ENCODE measurements at places on chromosomes 1 and 21. TPM values are rescaled to one million over a fixed set of nuclear protein-coding genes. Genes with fewer than 3 reads are reported as not detected.

The GJB5 gene
- 45.8 TPM for total RNA-seq

The ILDR2 gene
- total RNA-seq, result 0.47 TPM

DNA sequence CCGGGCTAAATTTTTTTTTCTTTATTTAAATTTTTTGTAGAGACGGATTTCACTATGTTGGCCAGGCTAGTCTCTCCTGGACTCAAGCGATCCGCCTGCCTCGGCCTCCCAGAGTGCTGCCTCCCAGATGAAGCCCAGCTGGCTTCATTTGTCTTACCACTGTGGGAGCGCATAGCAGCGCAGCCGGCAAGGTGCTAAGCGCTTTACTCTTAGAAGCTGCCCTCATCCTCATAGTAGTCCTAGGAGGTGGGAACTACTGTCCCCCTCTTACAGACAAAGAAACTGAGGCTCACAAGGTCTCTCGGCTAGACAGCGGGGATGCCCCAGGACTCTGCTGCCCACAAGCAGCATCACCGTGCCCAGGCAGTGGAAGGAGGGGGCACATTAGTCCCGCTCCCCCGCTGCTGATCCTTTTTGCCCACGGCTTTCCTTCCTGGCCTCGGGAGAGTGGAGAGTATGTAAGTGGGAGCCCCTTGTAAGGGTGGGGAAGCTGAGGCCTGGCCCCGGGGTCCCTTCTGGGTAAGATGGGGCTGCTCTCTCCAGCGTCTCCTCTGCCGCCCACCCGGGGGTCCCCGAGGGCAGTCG lies 726 bp downstream of the TMEM54 start:
- H3K4me3 ChIP-seq, result peak overlapping the region; percentile 79
- DNase-seq, result no peak
- no peaks in the 10 kb centered on the region for H3K36me3 ChIP-seq
- H3K4me1 ChIP-seq, result peaks cover 20% of the 10 kb centered on the region
- H3K27ac ChIP-seq, result peak overlapping the region; percentile 51

DNA sequence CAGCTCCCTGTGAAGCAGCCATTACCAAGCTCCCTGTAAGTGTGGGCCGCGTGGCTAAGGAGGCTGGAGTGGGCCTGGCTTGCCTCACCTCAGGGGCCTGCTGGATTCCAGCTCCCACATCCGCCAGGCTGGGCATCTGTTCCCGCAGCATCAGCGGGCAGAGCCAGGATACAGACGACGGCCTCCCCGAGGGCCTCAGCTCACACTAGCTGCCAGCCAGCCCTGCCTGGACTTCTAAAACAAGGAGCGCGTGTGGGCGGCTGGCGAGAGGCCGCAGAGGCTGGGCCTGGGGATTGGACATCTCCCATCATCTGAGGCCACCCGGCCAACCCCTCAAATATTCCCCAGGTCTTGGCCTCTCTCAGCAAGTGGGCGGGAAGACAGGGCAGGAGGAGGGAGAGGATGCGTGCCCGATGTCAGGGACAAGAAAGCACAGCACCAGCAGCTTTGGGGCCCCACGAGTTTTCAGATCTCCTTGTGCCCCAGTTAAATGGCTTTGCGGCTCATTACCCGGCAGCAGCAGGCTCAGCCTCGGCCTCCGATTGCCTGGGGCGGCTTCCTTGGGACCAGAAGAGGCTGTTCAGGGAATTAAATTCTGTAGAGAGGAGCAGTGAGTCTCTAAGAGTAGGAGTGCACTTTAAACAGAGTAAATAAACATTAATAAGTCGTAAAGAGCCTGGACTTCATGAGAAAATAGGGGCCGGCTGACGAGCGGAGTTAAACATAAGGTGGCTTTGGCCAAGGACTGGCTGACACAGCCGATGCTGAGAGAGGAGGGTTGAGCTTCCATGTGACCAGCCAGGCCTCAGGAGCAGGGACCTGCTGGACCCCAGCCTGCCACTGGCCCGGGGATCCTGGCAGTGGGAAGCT lies 208.9 kb upstream of the C1orf174 start:
- no peaks in the 10 kb centered on the region for H3K36me3 ChIP-seq
- H3K27ac ChIP-seq, result no peak overlapping the region
- H3K4me1 ChIP-seq, result no peaks in the 10 kb centered on the region
- no peak overlapping the region for H3K4me3 ChIP-seq

- H3K4me1 ChIP-seq, result no peaks in the 10 kb centered on the region
- H3K27ac ChIP-seq, result no peak overlapping the region
- DNase-seq, result no peak
- no peaks in the 10 kb centered on the region for H3K27me3 ChIP-seq
Measured at GRCh38 chr1:198649232-198649967, 10.6 kb downstream of the PTPRC start.

DNA sequence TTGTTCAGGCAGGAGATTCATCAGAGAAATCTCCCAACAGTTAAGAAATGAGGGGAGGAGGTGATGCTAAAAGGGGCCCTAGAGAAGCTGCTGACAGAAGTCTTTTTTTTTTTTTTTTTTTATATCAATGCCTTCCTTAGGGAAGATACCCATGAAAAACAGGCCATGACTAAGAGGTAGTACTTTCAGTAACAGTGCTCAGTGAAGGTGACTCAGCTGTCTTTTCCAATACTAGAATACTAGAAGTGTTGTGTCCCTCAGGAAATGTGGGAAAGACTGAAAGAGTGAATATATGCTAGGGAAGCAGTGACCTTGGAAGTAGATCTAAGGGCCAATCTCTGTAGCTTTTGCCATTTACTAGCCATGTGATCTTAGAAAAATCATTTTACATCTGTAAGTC lies 52.4 kb upstream of the SLFNL1 start:
- H3K27me3 ChIP-seq, result no peaks in the 10 kb centered on the region
- no peak for DNase-seq
- H3K4me1 ChIP-seq, result no peaks in the 10 kb centered on the region
- H3K4me3 ChIP-seq, result no peak overlapping the region
- H3K27ac ChIP-seq, result no peak overlapping the region
- H3K36me3 ChIP-seq, result peaks cover 17% of the 10 kb centered on the region

DNA sequence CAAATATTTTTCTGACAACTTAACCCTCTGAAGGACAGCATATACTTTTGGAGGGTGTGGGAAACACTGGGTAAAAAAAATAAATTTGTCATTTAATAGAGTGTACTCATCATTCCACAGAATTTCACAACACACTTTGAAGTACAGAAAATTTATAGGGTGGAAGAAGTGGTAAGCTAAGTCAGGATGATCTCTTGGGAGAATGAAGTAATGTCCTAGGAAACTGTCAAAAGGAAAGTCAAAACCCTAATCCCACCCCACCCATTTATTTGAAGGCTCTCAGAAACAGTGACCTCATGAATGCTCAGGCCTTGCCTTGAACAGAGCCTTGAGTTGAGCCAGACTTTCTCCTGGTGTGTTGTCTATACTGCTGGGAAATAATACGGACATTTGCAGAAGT lies 7.3 kb upstream of the UAP1 start:
- no peak for DNase-seq
- H3K4me3 ChIP-seq, result no peak overlapping the region
- H3K27me3 ChIP-seq, result no peaks in the 10 kb centered on the region
- peak overlapping the region; percentile 79 for H3K27ac ChIP-seq
- H3K4me1 ChIP-seq, result peaks cover 21% of the 10 kb centered on the region

DNA sequence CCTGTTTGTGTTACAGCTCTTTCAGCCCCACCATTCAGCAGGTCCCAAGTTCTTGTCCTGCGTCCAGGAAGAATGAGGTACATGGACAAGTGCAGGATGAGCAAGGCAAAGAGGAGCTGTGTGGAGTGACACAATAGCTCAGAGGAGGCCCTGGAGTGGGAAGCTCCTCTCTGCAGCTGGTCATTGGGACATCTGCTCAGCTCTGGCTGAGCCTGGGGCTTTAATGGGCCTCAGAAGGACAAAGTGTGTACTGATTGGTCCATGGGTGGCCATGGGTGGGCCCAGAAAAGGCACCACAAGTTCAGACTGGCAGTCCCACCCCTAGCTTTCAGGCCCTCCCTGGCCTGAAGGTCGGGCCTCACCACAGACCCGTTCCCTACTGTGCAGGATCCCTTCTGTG lies 14.7 kb upstream of the HYI start:
- no peak for DNase-seq
- no peaks in the 10 kb centered on the region for H3K36me3 ChIP-seq
- peaks cover 3% of the 10 kb centered on the region for H3K4me1 ChIP-seq
- H3K4me3 ChIP-seq, result no peak overlapping the region

DNA sequence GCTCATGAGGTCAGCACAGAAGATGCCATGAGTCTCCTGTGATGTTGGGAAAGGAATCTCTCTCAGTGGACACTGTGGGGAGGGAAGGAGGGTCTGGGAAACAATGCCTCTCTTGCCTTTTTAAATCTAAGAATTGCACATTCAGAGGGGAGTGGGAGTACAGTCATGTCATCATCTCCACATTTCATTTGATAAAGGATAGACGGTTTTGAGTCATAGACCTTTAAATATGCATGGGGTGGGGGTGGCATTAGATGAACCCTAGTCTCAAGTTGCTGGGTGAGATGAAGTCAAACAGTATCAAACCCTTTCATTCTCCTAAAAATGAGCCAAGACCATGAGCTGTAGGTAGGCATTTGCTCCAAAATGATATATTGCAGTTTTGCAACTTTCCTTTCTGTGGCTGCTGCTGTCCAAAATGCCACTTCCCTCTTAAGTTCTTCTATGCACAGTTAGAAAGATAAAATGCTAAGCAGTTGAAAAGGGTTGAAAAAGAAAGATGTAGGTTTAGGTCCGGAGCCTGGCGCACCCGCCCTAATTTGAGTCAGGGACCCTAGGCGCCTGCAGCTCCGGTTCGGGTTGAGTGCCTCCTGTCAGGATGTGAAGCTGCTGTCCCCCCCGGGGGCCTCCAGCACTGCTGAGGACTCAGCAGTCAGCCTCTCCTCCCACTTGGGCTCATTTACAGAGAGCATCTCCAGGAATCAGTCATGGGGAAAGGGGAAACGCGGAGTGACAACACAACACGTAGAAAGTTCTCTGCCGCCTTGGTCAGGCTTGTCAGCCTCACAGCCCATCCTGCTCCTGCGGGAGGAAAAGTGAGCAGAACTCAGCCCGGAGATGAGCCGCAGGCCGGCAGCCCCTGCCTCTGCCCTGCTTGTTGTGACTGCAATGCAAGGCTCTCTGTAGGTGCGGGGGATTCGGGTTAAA lies 479.3 kb upstream of the RUNX1 start:
- H3K27me3 ChIP-seq, result no peaks in the 10 kb centered on the region
- H3K4me3 ChIP-seq, result peak overlapping the region; percentile 38
- H3K4me1 ChIP-seq, result peaks cover 12% of the 10 kb centered on the region
- no peak for DNase-seq
- no peaks in the 10 kb centered on the region for H3K36me3 ChIP-seq

GRCh38 chr1:35451125-35451528 lies 106.1 kb downstream of the KIAA0319L start:
- H3K27ac ChIP-seq, result no peak overlapping the region
- H3K4me1 ChIP-seq, result peaks cover 46% of the 10 kb centered on the region
- no peak overlapping the region for H3K4me3 ChIP-seq
- H3K36me3 ChIP-seq, result peaks cover 45% of the 10 kb centered on the region
- DNase-seq, result peak; percentile 88
- H3K27me3 ChIP-seq, result no peaks in the 10 kb centered on the region

GRCh38 chr1:248277876-248278275 lies at the start of gene OR2T33:
OR2T33 (minus strand) TSS chr1:248277976; CDS start chr1:248273814, 4,162 bp downstream.
- no peaks in the 10 kb centered on the region for H3K27me3 ChIP-seq
- H3K36me3 ChIP-seq, result no peaks in the 10 kb centered on the region
- H3K4me3 ChIP-seq, result no peak within 1 kb of the TSS
- H3K4me1 ChIP-seq, result no peaks in the 10 kb centered on the region

DNA sequence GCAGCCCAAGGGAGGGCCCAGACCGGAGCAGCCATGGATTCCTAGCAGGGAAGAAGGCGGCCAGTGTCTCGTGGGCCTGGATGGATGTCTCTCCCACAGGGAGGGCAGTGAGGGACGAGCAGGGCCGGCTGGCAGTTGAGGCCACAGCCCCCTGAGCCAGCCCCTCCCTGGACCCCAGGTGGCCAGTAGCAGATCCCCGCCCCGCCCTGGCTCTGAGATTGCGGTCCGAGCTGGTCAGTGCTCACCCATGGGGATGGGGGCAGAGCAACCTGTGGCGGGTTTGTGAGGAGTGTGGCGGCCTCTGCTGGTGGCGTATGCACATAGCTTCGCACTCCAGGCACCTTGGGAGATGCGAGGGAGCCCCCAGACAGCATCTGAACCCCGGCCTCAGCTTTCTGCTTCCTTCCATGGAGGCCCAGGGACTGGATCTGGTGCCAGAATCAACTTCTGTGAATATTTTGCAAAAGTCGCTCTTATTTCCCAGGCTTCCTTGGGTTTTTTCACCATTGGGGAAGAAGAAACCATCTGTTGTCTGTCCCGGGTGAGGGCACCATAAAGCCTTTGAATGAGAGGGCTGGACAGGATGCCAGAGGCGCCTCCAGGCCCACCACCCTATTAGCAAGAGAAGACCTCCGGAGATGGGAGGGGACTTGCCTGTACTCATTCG lies 8.4 kb upstream of the KCNN3 start:
- H3K27me3 ChIP-seq, result no peaks in the 10 kb centered on the region
- no peaks in the 10 kb centered on the region for H3K4me1 ChIP-seq
- DNase-seq, result peak; percentile 84
- H3K27ac ChIP-seq, result no peak overlapping the region
- H3K4me3 ChIP-seq, result no peak overlapping the region

DNA sequence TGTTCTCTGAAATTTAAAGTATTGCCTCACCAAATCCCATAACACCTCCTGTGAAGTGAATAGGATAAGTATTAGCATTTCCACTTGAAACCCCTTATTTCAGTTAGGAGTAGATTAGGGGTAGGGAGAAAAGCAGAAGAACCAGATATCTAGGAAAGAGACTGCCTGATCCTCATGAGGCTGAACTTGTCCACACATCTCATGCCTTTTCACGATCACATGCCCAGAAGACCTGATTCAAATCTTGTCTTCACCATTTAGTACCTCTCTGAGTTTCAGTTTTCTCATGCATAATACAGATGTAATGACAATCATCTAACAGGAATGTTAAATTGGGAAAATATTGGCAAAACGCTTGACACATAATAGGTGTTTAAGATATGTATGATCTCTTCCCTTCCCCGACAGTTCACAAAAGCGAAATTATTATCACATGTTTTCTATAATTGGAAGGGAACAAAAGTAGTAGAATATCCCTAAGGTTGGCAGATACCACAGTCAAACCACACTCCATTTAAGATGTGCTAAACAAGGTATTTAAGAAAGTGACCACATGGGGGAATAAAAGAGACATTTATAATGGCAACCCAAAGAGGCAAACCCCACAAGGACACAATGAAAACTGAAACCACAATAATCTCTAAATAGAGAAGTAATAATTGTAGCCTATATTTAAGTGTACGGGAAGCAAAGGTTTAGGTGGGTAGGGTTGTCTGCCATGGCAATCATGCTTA lies 25.2 kb downstream of the GFI1 start:
- H3K27ac ChIP-seq, result no peak overlapping the region
- H3K27me3 ChIP-seq, result no peaks in the 10 kb centered on the region
- H3K36me3 ChIP-seq, result no peaks in the 10 kb centered on the region
- no peak for DNase-seq

GRCh38 chr1:178118524-178118923 lies 24.6 kb downstream of the RASAL2 start:
- H3K4me3 ChIP-seq, result no peak overlapping the region
- no peaks in the 10 kb centered on the region for H3K27me3 ChIP-seq
- peaks cover 5% of the 10 kb centered on the region for H3K4me1 ChIP-seq
- no peak for DNase-seq
- H3K27ac ChIP-seq, result no peak overlapping the region

All from suprapubic skin (tissue), 4 donors.